ENCODE measurements at places on chromosomes 13 and 19.

- no peak for DNase-seq
Measured at GRCh38 chr13:91594061-91594460, 195.6 kb downstream of the GPC5 start.

- DNase-seq: no peak
Measured at GRCh38 chr13:81304121-81304659, 963.3 kb upstream of the SPRY2 start.

DNA sequence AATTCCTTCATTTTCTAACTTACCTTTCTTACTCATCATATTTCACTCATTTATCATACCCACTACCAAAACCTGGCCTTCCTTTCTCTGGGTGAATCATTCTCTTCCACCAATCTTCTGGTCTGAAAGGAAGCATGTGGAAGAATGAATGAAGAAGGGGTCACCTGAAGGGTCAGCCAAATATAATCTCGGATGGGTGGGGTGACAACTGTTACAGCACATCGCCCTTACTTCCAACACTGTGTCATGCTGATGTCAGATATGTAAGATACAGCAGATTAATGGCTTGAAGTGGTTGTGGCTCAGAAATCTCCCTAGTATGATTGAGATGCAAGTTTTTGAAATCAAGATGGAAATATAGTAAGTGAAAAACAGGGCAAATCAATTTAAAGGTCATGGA is 401.7 kb upstream of the HTR2A start:
- no peak for DNase-seq

DNA sequence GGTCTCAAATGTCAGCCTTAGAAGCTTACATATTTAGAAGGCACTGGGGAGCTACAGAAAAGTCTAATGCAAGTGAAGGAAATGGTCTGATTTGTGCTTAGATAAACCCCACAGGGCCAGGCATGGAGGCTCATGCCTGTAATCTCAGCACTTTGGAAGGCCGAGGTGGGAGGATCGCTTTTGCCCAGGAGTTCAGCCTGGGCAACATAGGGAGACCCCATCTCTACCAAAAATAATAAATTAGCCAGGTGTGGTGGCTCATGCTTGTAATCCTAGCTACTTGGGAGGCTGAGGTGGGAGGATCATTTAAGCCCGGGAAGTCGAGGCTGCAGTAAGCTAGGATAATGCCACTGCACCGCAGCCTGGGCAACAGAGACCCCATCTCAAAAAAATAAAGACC is 2.7 kb upstream of the DLL3 start:
- DNase-seq: no peak

- DNase-seq: no peak
Measured at GRCh38 chr13:38384171-38384570, 34.5 kb downstream of the UFM1 start.

Data from choroid plexus epithelial cell (primary cell).